Astrocyte (in vitro differentiated cells and primary cell): ENCODE measurements at places on chromosomes 4 and X.
A peak's percentile ranks its signal among the peaks of the same experiment; 100 is the strongest.

GRCh38 chr4:108163351-108163750, 5.4 kb downstream of the LEF1 start:
- DNase-seq: no peak

GRCh38 chr4:44256414-44256813, 192.2 kb downstream of the KCTD8 start:
- DNase-seq: no peak

DNA sequence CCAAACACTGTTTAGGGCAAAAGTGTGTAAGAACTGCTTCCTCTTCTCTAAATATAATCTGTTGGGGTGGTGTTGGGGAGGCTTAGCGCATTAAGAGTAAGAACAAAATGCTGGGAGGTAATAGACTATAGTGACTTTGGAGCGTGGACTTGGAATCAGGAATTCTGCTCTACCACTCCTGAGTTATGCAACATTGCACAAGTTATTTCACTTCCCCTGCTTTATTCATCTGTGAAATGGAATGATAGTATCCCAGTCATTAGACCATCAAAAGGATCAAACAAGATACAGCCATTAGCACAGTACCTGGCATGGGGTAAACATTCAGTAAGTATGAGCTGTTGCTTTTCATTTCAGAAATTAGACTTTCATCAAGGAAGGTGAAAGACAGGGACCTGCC, 58.7 kb downstream of the IGFBP7 start:
- DNase-seq: no peak

GRCh38 chr4:18110099-18110498, 88.5 kb upstream of the LCORL start:
- no peak for DNase-seq

DNA sequence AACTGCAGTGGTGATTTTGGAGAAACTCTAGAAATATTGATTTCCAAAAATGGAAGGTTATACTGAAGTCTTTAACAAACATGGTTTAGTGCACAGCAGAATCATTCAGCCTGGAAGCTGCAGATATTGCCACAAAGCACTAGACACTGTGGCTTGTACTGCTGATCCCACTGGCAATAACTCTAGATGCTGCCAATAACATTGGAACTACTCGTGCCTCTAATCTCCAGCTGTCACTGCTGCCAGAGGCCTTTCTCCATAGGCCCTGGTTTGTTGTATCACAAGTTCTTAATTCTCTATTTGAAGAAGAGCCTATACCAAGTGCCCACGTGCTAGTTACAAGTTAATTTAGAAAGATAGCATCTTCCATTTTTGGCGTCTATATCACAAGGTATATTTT, 19.3 kb downstream of the DMP1 start:
- DNase-seq: no peak

GRCh38 chrX:138791551-138791950, 80.0 kb upstream of the FGF13 start:
- peak; percentile 19 for DNase-seq

- no peak for DNase-seq
Observed at GRCh38 chr4:59122626-59123025, 2012.4 kb upstream of the IGFBP7 start.

- DNase-seq: peak; percentile 49
Observed at GRCh38 chr4:147916351-147916750, 184.5 kb downstream of the ARHGAP10 start.

DNA sequence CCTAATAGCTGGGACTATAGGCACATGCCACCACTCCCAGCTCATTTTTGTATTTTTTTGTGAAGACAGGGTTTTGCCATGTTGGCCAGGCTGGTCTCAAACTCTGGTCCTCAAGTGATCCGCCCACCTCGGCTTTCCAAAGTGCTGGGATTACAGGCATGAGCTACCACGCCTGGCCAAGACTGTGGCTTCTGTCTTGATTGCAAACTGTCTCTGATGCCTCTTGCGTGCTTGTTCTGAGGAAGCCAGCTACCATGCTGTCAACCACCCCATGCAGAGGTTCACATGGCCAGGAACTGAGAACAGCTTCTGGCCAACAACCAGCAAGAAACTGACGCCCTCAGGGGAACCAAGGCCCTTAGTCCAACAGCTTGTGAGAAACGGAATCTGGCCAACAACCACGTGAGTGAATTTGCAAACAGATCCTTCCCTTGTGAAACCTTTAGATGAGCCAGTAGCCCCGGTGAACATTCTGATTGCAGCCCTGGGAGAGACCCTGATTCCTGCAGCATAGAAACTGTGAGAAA, 71.2 kb downstream of the SUPT20HL2 start:
- DNase-seq: peak; percentile 27

GRCh38 chr4:72442715-72443114, 126.3 kb downstream of the ADAMTS3 start:
- DNase-seq: peak; percentile 18

GRCh38 chr4:7233006-7233580, 40.8 kb downstream of the SORCS2 start:
- no peak for DNase-seq

DNA sequence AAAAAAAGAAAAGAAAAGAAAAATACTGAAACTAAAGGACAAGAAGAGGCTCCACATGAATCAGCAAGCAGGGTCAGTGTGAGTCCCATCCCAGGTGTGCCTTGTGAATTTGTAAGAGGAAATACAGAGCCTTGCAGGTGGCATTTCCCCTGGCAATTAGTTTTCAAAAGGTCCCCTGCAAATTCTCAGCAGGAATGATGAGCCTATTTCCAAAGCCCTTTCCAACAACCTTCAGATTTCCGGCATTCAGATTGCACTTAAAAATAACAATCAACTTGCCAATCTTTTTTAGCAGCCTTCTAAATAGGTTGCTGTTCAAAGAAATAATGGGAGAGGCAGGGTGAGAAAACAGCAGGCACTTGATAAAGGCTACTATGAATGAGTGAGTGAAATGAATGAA, 66.4 kb upstream of the OR13H1 start:
- no peak for DNase-seq

DNA sequence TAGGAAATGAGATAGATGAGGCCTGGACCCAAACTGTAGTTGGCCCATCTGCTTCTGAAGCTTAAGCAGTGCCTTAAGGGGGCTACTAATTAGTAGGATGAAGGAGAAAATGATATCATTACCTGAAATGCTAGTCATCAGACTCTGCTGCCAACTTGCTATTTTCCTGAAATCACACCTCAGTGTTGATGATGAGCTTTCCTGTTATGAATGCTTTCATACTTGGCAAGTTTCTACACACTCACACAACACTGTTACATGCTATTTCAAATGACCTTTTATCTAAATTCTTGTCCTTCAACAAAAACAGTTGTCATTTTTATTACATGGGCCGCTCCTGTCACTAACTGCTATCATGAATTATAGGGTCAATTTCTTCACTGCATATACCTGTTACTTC, 416.0 kb downstream of the PRDM5 start:
- DNase-seq: no peak

DNA sequence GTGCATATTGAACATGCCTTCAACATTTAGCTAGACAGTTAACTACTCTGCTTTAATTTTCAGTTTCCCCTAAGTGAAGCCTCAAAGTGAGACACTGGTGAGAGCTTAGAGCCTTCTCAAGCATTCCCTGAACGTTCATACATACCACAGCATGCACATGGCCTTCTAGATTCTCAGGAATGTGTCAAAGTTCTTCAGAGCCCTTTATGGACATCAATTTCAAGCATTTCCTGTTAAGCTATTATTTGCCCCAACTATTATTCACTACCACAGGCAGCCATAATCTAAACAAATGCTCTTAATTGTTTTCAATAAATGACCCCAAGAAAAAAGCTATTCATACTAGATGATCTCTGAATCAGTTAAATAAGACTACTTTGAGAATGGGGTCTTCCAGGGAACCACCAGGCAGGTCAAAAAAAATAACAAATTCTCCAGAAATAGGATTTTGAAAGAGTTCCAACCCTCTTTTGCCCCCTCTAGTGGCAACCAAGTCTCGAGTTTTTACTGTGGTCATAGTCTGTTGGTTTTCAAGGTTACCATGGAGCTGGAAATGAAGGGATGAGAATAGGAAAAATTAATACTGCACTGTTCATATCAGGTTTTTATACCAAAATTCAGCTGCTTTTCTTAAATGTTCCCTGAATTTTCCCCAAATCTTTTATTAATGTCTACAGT, 235.4 kb downstream of the RAB28 start:
- peak; percentile 70 for DNase-seq

DNA sequence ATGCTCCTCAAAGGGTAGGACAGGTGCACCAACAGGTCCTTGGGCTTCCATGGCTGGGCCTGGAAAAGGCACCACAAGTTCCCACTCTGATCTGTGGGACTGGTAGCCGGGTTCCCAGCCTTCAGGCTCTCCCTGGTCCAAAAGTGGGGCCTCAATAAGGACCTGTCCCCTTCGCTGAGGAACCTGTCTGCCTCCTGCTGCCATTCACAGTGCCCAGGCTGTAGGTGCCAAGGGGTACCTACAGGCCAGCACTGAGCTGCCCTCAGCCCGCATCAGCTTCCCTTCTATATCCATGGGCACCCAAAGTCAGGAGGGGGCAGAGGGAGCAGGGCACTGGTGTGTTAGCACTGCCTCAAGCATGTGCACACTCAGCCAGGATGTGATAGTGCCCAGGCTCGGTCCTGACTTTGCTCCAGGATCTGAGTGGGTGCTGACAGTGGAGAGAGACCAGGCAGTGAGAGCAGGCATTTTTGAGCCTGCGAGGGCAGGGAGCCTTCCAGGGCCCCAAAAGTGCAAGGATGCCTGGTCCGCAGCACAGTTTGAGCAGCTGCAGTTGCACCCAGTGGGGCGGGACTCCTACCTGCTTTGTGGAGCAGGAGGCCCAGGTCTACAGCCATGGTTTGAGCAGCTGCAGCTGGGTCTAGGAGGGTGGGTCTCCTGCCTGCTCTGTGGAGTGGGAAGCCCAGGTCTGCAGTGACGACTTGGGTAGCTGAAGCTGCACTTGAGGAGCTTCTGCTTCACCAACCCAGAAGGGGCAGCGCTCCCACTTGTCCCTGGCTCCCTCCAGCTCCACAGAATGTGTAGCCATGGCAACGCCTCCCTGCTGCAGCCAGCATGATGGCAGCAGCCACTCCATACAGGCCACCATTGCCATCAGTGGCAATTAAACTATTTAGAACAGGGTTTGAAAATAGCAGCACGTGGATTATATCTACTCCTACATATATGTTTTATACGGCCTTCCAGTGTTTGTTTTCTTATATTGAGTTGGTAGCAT, 376.4 kb downstream of the KCTD8 start:
- DNase-seq: no peak

DNA sequence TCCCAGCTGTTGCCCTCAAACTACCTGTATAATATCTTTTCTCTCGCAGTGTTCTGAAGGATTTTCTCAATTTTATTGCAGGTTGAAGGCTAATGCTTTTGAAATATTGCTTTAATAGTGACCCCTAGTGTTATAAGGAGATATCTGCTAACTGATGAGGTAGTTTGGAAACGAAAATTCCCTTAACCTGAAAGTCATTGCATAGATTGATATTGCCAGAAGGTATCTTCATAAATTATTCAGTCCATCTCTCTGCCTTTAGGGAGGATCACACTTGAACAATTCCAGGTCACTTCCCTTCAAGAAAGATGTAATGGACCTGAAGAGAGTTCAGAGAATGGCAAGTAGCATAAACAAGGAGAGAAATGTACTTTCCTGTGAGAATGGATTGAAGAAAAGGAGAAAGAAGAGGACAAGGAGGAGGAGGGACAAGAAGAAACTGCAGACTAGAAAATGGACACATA, 44.1 kb downstream of the TIGD4 start:
- DNase-seq: peak; percentile 14

GRCh38 chr4:19329631-19330030, 922.1 kb upstream of the SLIT2 start:
- peak; percentile 56 for DNase-seq

GRCh38 chr4:163587867-163588266, 93.4 kb downstream of the TMA16 start:
- no peak for DNase-seq

DNA sequence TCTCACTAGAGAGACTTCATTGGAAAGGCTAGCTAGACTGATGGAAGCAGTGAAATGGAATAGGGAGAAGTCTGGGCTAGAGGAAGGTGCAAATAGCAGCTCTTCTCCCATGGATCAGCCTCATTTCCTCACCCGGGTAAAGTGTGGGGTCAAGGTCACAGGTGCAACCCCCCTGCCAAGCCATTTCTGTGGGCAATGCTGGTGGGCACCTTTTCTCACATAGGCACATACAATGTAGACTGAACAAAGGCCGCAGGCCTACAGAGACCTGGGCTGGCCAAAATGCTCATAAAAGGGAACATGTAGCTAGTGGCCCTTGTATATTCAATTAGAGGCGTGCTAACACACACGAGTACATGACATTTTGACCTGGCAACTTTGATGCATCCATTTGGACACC, 71.5 kb upstream of the EFNB1 start:
- no peak for DNase-seq

DNA sequence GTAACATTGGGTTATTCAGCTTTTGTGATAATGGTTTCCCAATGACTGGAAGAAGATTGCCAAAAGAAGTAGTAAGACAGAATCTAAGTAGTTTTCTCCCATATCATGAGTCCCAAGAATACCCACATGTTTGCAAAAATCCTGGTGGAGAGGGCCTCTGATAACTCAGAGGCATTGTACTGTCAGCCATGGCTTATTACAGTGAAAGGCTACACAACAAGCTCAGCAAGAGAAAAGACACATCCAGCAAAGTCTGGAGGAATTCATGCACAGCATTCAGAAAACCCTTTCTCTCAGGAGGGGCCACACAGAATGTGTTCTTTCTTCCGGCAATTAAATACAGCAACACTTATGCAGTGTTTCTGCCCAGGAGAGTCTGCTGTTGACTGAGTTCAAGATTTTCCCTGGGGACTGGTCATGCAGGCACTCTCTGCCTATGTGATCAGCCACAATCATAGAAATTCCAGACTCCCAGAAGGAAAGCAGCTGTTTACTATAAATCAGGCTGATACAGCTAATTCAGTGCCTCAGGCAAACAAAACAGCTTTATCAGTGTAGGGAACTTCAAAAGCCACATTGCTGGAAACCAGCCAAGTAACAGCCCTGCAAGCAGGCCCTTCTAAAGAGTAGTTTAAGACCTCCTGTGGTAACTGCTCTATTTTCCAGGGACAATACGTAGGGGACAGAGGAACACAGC, 937.1 kb downstream of the CCSER1 start:
- DNase-seq: peak; percentile 16

DNA sequence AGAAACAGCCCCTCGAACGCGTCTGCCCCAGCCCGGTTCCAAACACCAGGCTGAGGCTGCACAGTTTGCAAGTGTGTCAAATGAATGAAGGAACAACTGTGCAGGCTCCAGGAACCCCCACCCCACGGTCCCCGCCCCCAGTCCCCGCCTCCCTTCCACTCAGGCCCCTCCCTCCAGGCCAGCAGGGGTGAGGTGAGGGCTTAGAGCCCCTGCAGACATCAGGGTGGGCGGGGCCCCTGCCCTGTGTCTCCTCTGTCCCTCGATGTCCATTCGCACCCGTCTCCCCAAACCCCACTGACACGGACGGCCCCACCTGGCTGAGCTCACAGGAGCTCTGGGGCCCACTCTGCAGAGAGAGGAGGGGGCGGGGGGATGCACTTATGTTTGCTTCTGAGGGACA, 28.5 kb downstream of the TACC3 start:
- no peak for DNase-seq

GRCh38 chrX:104347860-104348259, 93.1 kb upstream of the ESX1 start:
- DNase-seq: peak; percentile 48
